ENCODE measurements at places on chromosomes 1 and 21.

GRCh38 chr21:36241717-36242116 lies 78.3 kb upstream of the MORC3 start:
- DNase-seq = no peak

DNA sequence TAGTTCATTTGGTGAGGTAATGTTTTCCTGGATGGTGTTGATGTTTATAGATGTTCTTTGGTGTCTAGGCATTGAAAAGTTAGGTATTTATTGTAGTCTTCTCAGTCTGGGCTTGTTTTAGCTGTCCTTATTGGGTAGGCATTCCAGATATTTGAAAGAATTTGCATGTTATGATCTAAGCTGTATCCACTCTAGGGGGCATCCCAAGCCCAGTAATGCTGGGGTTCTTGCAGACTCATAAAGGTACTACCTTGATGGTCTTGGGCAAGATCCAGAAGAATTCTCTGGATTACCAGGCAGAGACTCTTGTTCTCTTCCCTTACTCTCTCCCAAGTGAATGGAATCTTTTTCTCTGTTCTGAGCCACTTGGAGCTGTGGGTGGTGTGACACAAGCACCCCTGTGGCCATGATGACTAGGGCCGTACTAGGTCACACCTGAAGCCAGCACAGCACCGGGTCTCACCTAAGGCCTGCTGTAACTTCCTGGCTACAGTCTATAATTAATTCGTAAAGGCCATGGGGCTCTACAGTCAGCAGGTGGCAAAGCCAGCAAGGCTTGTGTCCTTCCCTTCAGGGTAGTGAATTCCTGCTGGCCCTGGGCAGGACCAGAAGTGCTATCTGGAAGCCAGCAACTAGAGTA lies 74.8 kb upstream of the PDE4B start:
- peak; percentile 15 for DNase-seq

DNA sequence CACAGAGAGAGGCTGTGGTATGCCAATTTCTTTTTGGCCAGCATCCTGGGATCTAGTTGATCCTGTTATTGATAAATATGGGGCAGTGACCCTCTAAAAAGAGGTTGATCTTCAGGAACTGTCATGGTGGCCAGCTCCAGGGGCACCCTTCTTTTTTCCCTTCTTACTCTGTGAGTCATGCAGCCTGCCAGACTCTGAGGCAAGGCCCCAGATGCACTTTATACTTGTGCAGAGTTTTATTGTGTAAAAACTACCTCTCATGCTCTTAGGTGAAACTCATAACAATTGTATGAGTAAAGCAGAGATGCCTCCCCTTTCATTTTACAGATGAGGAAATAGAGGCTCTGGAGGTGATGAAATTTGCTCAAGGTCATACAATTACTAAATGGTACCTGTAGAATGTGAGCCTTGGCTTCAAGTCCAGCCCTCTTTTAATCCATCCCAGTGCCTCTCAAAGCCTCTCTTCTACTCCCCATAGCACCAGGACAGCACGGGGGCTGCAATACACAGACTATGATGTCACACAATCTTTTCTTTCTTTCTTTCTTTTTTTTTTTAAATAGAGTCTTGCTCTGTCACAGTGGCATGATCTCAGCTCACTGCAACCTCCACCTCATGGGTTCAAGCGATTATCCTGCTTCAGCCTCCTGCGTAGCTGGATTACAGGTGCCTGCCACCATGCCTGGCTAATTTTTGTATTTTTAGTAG lies 387.8 kb downstream of the KCNH1 start:
- DNase-seq = no peak

DNA sequence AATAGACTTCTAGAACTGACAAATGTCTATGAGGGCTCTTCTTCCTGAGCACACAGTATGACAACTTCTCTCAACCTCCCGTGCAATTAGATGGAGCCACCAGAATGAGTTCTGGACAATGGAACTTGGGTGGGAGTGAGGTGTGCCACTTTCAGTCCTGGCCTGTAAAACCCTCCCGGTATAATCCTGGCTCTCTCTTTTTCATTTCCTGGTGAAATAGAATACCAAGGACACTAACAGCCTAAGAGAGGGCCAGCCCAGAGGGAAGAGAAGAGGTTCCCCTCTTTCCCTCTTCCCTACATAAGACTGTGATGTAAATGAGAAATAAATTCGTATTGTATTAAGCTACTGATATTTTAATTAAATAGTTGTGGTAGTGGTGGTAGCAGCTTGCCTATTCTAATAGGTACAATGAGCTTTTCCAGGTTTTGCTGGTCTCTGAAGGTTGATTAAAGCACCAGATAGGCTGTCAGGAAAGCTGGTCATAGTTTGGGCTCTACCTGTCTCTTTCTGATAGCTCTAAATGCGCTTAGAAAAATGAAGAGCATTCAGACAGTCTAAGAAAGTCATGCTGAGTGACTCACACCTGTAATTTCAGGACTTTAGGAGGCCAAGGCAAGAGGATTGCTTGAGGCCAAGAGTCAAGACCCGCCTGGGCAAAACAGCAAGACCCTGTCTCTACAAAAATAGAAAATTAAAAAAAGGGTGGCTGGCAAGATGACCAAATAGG lies 108.6 kb upstream of the ZNF644 start:
- no peak for DNase-seq

- DNase-seq = no peak
These were observed 12.8 kb downstream of the SMAP2 start for GRCh38 chr1:40386359-40386723.

- DNase-seq = no peak
These were observed 75.1 kb downstream of the PGM1 start for GRCh38 chr1:63668298-63668697.

- DNase-seq = no peak
These were observed 68.6 kb downstream of the ZC3H11B start for GRCh38 chr1:219544163-219544846.

DNA sequence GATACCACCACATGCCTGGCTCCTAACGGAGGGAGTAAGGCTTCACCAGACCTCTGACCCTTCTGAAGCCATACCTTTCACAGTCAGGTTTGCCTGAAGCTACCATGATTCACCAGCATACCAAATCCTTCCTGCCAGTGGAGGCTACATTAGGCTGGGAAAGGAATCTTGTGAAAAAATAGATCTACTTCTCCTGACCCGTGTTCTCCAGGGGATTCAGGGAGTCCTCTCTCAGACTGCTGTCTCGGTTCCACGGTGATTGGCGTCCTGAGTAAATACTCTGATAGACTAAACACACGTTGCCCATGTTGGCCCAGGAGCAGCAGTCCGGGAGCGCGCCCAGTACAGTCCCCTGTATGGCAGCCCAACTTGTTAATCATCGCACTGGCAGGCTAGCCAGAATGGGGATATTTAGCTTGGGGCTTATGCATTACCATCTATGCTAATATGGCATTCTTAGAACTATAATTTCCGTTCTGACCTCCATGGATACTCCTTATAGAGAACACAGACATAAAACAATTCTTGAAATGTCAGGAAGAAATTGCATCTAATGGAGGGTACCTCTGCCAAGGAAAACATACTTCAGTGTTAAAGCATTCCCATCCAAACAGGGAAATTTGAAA lies 173.2 kb downstream of the ROR1 start:
- no peak for DNase-seq

- DNase-seq = no peak
These were observed 357.0 kb upstream of the PTBP2 start for GRCh38 chr1:96364576-96364975.

All from activated CD4-positive, alpha-beta T cell treated with anti-CD3 and anti-CD28 coated beads, Interleukin-2, Interleukin-4, amounts not matched to agents 100 ng/mL and 50 ng/mL, durations not matched to agents 16 hours and 8 hours (primary cell).